ENCODE measurements at places on chromosomes 11 and 22.
A peak's percentile ranks its signal among the peaks of the same experiment; 100 is the strongest.

DNA sequence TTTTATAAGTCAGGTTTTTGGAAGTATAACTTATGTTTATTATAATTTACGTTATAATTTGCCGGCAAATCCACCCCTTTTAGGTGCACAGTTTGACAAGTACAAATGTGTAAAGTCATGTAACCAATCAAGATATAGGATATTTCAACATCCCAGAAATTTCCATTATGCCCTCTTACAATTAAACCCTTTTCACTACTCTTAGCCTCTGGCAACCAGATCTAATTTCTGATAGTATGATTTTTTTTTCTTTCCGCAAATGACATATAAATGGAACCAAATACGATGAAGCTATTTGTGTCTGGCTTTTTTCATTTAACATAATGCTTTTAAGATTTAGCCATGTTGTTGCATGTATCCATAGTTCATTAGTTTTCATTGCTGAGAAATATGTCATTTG lies 69.5 kb upstream of the HTATIP2 start:
- no peak for DNase-seq

GRCh38 chr11:79021601-79022000 lies 419.2 kb downstream of the TENM4 start:
- no peak for DNase-seq

DNA sequence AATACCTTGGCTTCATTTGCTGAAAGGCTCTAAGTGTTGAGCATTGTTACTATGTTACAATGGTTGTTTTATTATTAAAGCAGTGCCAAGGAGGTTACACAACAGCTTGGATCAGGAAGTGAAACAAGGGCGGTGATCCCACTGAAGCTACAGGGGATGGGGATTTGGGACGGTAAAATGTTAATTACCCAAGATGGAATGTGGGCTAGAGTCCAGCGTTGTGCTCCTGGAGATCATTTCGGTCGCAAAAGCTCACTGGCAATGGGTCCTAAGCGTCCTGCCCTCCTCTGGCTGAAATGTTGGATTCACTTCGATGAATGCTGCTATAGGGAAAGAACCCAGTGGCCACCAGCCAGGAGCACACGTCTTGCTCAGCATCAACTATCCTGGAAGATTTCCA lies 48.3 kb downstream of the FAM83F start:
- DNase-seq, result no peak

DNA sequence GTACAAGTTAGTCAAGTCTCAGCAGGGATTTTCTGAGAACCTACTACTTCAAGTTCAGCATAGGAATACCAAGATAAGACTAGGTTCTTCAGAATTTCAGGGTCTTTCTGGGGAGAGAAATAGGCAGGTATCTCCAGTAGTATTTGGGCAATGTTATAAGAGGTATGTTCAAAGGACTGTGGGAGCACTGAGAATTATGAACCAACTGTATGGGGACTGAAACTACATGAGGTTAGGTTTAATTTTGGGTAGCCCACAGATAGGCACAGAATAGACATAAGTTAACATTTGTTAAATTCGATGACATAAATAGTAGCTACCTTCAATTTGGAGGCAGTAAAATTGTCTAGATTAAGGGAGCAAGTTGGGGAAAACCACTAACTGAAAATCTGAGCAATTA lies 9.2 kb upstream of the GAB2 start:
- DNase-seq, result no peak

DNA sequence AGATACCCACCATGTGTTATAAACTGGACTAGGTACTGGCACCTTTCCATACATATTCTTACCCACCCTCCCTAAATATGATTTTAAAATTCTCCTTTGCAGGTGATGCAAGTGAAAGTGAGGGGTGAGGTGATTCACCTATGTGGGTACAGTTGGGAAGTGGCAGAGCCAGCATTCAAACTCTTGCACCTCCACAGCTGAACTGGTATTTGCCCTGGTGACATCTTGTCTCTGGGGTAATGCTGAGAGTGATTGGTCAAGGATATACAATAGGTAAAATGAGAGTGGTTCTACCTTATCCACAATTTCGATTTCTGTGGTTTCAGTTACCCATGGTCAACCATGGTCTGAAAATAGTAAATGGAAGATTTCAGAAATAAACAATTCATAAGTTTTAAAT lies 288.2 kb downstream of the MIAT start:
- no peak for DNase-seq

GRCh38 chr22:48424201-48424627 lies 1403.5 kb downstream of the BRD1 start:
- no peak for DNase-seq

- peak; percentile 81 for DNase-seq
Measured at GRCh38 chr11:44095506-44096359, at the start of gene EXT2. TSS of gene EXT2 (plus strand) at chr11:44095678. CDS start at chr11:44107713, 12,035 bp downstream.

DNA sequence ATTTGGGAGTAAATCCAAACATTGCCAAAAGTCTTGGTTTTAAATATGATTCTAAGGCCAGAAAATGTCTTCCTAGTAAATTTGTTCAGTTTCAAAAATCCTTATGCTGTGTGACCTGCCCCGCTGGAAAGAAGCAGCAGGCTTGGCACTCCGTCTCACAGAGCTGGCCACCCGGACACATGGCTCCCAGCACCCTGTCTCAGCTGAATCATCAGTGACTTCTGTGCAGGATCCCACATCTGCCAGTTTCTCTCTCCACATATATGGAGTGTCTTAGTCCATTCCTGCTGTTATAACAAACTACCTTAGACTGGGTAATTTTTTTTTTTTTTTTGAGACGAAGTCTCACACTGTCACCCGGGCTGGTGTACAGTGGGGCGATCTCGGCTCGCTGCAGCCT lies 356.7 kb downstream of the TBC1D22A start:
- DNase-seq, result no peak

- no peak for DNase-seq
Measured at GRCh38 chr11:114296605-114297372, 590 bp downstream of the NNMT start.

DNA sequence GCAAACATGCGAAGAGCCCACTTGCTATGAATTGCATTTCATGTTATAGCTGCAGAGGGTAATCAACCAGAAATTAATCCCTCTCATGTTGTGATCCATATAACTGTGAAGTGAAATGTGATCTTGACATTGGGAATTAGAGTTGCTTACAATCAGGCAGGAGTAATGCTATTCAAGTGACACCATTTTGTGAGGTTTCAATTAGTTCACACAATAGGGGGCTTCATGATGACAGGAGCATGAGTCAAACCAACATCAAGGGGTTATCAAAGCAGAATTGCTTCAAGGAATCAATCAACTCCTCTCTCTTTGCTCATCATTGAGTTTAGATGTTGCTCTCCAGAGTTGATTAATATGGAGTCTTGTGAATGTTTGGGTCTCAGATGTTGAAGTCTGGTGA lies 1585.2 kb upstream of the TENM4 start:
- no peak for DNase-seq

GRCh38 chr11:116637766-116638165 lies 135.0 kb downstream of the BUD13 start:
- DNase-seq, result no peak

GRCh38 chr11:75831915-75832502 lies 17.0 kb downstream of the UVRAG start:
- DNase-seq, result no peak

- no peak for DNase-seq
Measured at GRCh38 chr11:75328426-75329277, 22.8 kb downstream of the ARRB1 start.

- DNase-seq, result no peak
Measured at GRCh38 chr11:763073-763463, 14.2 kb downstream of the GATD1 start.

- DNase-seq, result no peak
Measured at GRCh38 chr11:82959987-82960778, 58.6 kb downstream of the DDIAS start.

DNA sequence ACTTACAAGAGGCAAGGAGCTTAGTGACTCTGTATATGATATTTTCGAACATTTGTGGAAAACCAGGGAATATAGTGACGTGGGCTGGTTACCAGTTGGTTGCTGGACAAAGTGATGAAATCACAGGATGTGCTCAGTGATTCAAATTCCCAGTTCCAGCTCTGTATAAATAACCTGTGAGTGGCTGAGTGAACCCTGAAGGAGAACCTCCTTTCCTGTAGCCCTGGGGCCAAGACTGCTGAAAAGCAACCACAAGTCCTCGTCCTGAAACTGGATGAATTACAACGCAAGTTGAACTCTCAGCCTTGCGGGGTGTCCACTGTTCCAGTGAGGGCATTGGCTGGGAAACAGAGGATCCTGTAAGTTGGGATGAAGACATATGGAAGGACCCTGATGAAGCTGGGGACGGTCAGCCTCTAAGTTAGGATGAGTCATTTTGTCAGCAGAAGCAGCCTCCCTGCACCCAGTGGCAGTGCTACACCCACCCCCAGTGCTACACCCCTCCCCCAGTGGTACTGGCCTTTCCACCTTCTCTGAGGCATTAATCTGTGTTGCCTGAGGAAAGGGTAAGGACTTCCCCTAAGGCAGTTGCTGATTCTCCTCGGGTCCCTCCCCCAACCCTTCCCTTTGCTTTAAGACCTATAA lies 22.0 kb upstream of the CD81 start:
- DNase-seq, result no peak

DNA sequence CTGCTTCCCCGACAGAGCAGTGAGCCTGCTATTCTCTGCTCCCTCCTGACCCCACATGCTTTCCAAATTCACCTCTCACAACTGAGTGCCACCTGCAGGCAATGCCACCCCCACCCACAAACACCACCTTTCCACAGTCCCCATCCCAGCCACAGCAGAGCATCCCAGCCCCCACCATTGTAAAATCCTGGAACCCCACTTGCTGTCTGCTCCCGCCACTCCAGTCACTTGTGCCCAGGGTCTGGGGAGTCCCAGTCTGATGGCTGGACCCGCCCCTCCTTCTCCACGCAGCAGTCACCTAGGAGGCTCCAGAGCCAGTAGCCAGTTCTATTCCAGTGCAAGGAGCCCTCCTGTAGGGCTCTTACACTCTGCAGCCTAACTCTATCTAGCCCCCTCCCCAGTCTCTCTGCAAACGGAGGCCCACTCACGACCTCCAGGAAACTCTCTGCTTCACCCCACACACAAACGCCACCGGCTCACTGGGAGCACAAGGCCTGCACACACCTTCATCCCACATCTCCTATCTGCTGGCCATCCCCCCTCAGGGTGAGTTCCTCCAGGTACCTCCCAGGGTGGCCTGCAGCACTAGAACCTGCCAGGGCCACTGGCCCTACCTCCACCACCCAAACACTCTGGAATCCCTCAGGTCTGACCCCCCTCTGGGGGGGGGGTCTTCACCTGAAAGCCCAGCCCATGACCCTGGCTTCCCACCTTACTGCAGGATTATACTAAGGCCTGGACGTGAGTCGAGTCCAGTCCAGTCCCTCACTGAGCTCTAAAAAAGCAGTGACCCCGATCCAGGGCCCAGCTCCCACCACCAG lies 1.4 kb downstream of the GNB1L start:
- DNase-seq, result no peak

- DNase-seq, result no peak
Measured at GRCh38 chr22:47036352-47036751, 273.9 kb downstream of the TBC1D22A start.

DNA sequence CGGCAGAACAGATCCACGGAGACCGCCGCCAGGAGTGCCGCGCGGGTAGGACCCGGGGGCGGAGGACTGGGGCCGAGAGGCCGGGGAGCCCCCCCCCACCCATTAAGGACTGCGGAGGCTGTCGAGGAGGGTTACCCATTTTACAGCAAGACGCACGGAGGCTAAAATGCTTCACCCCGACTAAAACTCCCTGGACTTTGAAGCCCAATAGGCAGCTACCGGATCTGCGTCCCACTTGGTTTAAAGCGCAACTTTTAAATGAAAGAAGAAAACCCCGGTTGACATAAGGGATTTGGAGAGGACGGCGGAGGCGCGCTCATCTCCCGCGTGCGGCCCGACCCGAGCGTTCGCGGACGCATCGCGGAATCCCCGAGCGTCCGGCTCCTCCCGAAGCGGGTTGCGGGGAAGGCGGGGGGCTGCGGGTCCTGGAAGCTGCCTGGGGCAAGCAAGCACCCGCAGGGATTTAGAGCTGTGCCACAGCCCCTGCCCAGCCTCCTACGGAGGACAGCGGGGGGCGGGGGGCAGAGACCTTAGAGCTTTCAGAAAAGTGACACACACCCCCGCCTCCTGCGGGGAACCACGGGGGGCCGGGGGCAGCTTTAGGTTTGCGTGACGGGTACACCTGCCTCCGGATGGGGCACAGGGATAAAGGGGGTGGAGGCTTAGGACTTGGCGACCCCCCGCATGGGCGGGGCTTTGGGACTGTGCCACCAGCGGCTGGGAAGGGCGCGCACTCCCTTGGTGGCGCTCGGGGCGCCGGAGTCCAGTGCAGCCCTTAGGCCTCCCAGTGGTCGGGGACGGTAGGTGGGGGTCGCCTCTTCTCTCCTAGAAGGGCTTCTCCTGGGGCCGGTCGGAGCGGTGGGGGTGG lies 760 bp upstream of the CELSR1 start:
- no peak for DNase-seq

GRCh38 chr22:42868751-42869251 lies 11.7 kb upstream of the ARFGAP3 start:
- DNase-seq, result no peak

GRCh38 chr22:42831712-42832111 lies 25.4 kb downstream of the ARFGAP3 start:
- DNase-seq, result no peak

GRCh38 chr11:35478471-35479091 lies 46.8 kb downstream of the PAMR1 start:
- DNase-seq, result no peak

DNA sequence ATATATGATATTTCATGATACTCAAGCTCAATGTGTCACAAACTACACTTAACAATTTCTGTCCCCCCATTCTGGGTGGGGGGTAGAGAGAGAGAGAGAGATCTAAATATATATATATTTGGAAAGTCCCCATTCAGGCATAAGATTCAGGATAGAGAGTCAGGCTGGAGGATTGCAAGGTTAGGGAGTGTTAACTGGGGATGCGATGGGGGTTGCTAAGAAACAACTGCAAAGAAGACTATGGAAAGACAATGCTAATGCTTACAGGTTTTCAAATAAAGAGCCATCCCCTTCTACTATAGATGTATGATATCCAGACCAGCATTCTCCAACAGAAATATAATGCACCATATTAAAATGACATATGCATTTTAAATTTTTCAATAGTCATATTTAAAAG lies 79.2 kb upstream of the OR5AK2 start:
- DNase-seq, result no peak

- DNase-seq, result no peak
Measured at GRCh38 chr11:77110836-77111235, 8.2 kb downstream of the OMP start.

GRCh38 chr11:48083421-48083820 lies 103.1 kb downstream of the PTPRJ start:
- DNase-seq, result no peak

DNA sequence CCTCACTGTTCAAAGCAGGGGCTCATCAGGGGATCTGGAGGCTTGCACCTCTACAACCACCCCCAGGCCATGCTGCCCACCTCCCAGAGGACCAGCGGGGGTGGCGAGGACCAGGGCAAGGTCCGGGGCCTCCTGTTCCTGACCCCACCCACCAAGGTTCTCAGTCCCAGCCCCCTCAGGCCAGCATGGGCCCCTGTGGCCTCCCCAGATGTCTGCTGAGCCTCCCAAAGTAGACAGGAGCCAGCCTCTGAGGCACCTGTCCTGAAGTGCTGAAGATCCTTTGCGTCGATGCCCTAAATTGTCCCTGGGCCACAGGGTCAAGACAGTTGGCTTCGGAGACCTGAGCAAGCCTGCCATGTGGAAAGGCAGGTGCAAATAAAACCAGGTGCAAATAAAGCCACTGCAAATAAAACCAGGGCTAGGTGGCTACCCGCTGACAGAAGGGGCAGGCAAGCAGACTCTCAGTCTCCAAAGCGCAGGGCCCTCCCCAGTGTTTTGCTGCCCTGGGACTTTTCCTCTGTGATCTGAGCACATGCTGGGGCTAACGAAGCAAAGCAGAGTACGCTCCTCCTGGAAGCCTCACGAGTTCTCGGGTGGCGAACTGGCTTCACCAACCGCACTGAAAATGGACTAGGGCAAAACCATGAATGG lies 22.4 kb upstream of the ARFGAP3 start:
- DNase-seq, result no peak

Measured in T-helper 17 cell (primary cell).